ENCODE measurements at places on chromosomes 5 and 9. TPM values are rescaled to one million over a fixed set of nuclear protein-coding genes. Genes with fewer than 3 reads are reported as not detected.
A peak's percentile ranks its signal among the peaks of the same experiment; 100 is the strongest.

Gene SOX30
- total RNA-seq = not detected

Gene SLC25A51
- total RNA-seq = 53.5 TPM

Gene PCDHA13
- not detected for total RNA-seq

Gene TSSK1B
- not detected for total RNA-seq

Gene GPX8
- total RNA-seq = 42.5 TPM

Gene GBGT1
- 12.4 TPM for total RNA-seq

Gene NR4A3
- 0.41 TPM for total RNA-seq

Gene SOHLH1
- total RNA-seq = not detected

Gene PCDHGB1
- total RNA-seq = 1.7 TPM

Gene IL33
- total RNA-seq = 0.68 TPM

Gene GABRB2
- total RNA-seq = not detected

Gene GLRA1
- not detected for total RNA-seq

Gene FAT2
- total RNA-seq = 0.58 TPM

Gene IGFBPL1
- 2.5 TPM for total RNA-seq

- DNase-seq = no peak
Measured at GRCh38 chr9:128169925-128170324, 9.9 kb downstream of the BBLN start.

DNA sequence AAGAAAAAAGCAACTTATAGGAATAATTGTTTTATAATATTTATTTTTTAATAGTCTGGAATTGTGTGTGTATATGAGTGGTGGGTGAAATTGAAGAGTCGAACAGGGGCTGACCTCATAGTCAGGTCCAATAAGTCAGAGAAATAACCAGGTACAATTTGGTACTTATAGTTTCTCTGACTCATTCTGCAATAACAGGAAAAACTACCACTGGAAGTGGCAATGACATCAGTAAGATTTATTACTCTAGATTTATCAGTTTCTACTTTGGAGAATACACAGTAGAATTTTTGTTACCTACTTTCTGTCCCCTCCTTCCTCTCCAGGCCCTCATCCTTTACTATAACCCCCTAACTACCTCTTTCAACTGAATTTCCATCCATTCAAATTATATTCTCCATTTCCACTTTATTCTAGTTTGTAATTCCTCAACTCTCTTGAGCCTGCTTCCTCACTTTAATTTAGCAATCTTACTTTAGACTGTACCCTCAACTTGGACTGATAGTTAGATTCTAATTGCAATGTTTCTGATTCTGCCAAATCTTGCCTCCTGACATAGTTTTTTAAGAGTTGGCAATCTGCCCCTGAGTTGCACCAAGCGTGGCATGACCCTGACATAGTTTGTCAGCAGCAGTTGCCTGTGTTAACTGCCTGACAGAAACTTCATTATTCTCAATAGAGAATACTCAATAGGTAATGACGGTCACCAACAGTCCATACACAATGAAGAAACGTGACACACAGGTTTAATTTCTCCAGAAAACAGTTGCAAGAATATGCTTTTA is 475.3 kb upstream of the RIOK2 start:
- no peak for DNase-seq

DNA sequence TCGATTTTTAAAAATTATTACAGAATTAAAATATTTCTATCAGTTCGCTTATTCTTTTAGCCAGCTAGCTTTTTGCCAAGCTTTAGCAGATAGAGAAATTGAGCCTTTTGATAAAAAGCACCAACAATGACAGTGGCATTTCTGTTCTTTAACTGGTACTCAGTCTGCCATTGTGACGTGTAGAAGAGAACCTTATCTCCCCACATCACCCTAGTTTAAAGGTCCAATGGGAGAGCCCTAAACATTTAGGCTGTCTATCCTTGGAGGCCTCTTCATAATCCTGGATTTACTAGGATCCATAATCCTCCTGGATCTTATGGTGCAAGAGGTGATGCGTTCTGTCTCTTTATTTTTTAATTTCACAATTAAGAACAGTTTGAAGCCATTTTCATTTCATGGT is 3.0 kb downstream of the BASP1 start:
- DNase-seq = no peak

DNA sequence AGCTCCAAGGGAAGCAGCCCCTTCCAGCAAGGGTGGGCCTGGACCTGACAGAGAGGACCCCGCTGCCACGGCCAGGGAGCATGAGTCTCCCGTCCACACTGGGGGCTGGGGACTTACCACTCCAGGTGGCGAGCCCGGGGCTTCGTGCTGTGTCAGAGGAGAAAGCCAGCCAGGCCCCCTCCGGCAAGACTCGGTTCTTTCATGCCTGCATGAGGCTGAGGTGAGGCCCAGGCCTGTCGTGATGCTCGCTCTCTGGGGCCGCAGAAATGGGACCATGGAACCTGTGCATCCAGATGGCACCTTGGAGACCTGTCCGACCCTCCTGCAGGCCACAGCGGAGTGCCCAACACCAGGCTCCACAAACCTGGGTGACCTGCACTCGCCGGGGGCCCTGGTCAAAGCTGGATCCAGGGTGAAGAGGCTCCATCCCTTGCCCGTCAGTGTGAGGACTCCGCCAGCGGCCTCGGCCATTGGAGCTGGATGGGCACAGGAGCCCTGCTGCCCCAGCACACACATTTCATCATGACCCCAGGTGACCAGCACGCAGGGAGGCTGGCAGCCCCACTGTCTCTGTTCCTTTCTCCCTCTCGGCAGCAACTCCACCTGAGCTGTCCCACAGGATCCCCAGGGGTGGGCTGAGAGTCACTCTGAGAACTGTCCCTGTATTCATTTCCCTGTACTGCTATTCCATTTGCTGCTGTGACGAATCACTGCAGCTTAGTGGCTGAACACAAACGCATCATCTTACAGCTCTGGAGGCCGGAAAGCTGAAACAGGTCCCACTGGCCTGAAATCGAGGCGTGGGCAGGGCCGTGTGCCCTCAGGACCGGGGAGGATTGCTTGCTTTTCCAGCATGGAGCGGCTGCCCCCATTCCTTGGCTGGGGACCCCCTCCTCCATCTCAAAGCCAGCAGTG is 24.4 kb downstream of the SLC6A18 start:
- DNase-seq = no peak

- no peak for DNase-seq
Measured at GRCh38 chr9:134251296-134252069, 74.8 kb upstream of the RXRA start.

DNA sequence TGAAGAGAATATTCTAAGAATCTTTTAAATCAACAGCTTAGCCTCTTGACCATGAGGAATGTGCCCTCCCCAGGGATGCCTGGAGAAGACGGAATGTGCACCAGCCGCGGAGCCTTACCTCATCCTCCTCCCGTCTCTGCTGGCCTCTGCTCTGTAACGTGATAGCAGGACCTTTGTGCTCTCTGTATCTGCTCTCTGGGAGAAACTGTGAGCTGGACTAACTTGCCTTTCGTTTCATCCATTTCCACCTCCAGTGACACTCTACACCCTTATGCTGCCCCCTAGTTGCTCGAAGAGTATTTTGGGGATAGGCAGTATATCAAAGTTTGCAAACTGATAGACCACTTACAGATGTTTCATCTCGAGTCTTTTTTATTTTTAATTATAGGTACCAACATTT is 141.4 kb downstream of the NPR3 start:
- DNase-seq = peak; percentile 21

DNA sequence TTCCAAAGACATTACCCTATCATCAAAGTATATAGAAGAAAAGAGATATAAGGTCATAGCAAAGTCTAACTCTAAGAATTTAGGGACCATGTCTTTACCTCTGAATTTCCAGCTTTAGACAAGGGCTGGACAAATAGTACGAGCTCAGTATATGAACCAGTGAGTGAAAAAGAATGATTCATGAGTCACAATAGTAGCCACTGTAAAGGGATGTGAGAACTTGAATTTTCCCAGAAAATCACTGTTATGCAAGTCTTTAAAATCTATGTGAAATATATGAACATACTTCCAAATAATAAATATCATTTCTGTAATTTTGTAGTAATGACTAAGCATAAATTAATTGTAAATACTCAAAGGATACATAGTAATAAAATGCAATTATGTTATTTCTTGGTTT is 305.9 kb upstream of the PRR16 start:
- DNase-seq = no peak

DNA sequence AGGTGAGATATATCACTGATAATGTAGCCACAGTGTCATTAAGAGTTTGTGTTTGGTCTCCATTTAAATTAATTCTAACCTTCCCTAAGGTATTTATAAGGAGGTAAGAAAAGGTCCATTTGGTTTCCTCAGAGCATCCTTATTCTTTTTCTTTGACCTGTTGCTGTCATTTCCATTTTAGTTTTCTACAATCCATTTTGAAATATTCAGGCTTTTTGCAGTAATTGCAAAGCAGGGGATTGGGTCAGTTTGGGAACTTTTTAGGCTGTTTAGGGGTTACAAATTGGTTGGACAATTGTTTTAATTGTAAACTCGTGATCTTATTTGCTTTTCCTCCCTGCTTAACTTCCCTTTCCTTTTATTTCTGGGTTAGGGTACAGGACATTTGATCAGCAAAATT is 42.6 kb upstream of the PDZD2 start:
- DNase-seq = no peak

GRCh38 chr9:15417626-15418025 is 5.0 kb upstream of the SNAPC3 start:
- no peak for DNase-seq

DNA sequence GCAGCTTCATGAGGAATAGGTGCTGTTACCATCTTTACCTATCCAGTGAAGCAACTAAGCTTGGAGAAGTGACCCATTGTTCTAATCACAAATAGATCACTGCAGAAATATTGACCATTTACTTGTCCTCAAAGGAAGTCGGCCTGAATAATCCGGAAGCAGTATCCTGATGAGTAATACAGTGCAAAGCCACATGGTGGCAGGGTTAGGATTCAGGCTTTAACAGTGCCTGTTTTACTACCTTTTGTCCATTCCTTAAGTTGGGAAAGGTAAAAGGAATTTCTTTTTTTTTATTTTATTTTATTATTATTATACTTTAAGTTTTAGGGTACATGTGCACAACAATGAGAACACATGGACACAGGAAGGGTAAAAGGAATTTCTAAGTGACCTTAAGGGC is 336.3 kb downstream of the KDM4C start:
- no peak for DNase-seq

DNA sequence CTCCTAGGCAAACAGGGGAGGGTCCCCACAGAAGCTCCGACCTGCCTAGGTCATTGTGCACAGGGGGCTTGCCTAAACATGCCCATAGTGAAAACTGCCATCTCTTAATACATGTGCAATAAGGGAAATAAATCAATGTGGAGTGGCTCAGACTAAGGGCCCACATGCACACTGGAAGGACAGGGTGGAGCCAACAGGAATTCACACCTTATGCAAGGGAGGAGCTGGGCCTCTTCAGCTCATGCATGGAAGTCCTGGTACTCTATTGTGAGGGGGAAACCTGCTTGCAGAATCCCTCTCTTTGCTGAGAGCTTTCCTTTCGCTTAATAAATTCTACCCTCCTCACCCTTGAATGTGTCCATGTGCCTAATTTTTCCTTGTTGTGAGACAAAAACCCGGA is 815.8 kb downstream of the EFNA5 start:
- DNase-seq = no peak

DNA sequence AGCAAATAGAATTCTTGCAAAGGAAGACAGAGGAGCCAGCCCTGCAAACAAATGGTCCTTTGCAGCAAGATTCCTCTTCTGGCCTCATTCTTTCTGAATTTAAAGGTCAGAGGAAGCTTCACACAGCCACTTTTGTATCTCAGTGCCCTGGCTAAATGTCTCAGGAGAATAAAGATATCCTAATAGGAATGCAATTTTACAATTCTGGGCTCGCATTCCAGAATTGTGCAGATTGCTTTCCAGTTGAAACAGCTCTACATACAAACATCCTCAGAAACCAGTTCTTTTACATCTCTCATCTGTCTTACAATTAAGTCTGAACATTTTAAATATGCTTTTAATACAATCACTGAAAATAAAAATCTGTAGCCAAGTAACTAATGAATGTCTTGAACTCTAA is 14.6 kb upstream of the ACOT12 start:
- no peak for DNase-seq

GRCh38 chr9:94870793-94871558 is 144.5 kb downstream of the AOPEP start:
- DNase-seq = no peak

DNA sequence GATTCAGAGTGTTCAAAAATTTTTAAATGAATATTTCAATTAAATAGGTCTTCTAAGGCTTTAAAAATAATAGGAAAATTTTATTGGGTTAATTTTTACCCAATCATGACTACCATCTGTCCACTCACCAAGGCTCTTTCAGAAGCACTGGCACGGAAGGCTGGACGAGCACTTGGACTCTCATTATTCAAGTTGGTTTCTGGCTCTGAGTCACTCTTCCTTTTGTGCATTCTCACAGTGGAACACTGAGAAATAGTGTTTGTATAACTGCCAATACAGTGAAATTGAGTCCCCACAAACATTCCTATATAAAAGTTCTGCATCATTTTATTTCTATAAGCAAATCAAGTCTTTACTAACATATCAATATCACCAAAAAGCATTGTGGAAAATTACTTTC is 1149.0 kb downstream of the EFNA5 start:
- peak; percentile 71 for DNase-seq

GRCh38 chr5:123223921-123224320 is 134.9 kb downstream of the PRDM6 start:
- DNase-seq = no peak

- no peak for DNase-seq
Measured at GRCh38 chr5:68406767-68407241, 191.2 kb downstream of the PIK3R1 start.

DNA sequence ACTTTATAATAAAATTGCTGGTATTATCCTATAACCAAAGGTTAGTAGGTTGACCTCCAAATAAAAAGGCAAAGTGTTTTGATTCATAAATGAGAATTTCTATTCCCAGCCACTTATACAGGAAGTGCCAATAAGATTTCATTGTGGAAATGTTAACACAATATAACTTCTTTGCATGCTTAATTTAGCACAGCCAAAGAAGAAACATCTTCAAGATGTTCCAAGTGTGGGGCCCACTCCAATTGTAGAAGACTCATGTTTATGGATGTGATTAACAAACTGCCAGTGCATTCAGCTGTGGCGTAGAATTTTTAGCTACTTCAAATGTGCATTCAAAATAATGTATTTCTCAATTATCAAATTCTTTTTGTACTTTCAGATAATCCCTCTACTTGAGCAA is 402.3 kb downstream of the DEPDC1B start:
- no peak for DNase-seq

GRCh38 chr5:58462623-58463230 is 2.8 kb upstream of the PLK2 start:
- no peak for DNase-seq

DNA sequence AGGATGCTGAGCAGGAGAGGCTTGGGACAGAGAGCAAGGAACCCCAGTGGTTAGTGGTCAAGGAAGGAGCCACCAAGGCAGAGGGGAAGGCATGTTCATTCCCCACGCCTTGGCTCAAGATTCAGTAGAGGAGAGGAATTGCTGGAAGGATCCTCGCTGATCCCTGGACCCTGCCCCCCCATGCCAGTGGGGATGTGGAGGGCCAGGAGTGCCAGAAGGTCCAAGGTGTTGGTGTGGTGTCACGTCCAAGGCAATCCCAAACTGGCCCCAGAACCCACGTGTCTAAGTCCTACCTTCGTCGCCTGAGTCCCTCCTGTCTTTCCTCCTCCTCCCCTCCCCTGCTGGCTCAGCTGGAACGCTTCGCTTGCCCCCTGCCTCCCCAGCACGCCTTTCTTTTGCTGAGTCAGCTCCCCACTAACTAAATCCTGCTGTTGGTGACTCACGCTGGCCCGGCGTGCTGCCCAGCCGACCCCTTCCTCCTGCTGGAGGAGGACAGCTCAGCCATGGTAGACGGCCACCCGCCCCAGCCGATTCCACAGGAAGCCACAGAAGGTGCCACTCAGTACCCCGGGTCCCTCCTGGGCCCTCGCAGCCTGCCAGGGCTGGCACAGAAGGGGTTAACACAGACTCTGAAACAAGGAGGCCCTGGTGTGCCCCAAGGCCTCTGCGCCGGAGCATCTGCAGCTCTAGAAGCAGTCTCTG is 37.6 kb upstream of the ORM1 start:
- peak; percentile 85 for DNase-seq

Measured in kidney epithelial cell (primary cell).